ENCODE measurements at places on chromosomes 1 and 21. TPM values are rescaled to one million over a fixed set of nuclear protein-coding genes. Genes with fewer than 3 reads are reported as not detected.
A peak's percentile ranks its signal among the peaks of the same experiment; 100 is the strongest.

Gene CTSS
- total RNA-seq, result 241 TPM

DNA sequence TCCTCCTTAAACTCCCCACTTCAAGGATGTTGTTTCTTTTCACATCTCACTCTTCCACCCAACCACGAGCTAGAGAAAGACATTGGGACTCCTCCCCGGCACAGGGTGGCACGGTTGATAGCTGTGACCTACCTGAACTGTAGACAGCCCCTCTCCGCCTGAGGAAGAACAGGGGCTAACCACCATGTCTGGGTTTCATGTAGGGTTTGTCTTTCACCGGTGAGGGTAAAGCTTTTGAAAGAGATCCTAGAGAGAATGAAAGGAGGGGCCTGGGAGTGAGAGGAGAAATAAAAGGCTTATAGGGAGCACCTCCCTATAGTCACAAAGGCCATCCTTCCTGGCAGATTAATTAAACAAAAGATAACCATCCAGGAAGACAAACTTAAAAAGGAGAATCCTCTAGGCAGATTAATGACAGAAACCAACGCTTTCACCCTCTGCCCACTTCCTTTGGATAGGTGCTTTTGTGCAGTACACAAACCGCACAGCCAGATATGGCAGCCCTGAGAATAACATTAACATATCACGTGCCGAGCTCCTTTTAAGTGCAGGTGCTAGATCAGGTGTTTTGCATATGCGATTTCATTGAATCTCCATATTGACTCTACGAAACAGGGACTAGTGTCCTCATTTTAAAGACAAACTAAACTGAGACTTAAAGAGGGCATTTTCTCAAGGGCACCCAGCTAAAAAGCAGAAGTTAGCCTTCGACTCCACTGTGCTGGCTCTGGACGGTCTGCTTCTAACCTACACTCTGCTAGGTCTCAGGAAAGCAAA is 178.1 kb upstream of the RUNX1 start:
- peak; percentile 80 for DNase-seq

DNA sequence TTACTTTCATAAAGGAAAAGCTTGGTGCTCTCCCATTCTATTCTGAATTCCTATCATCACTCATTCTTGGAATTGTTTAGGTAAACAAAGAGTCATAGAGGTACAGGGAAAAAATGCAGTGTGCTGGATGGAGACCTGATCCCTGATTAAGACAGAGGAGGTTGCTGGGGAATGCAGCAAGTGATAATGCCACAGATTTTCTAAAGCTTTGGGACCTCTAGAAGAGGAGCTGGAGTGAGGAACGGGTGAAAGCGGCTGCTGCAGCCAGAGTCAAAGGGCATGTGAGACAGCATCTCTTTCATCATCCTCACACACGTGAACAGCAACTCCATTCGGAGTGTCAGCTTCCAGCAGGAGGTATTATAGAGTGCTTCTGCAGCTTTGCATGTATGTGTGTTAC is 54.9 kb upstream of the DIPK1A start:
- no peak for DNase-seq

GRCh38 chr1:208799186-208799585 is 555.0 kb upstream of the PLXNA2 start:
- no peak for DNase-seq

- DNase-seq, result no peak
These were observed 15.3 kb downstream of the CRYBG2 start for GRCh38 chr1:26338670-26339069.

GRCh38 chr1:88608139-88608943 is 75.7 kb upstream of the PKN2 start:
- peak; percentile 27 for DNase-seq

DNA sequence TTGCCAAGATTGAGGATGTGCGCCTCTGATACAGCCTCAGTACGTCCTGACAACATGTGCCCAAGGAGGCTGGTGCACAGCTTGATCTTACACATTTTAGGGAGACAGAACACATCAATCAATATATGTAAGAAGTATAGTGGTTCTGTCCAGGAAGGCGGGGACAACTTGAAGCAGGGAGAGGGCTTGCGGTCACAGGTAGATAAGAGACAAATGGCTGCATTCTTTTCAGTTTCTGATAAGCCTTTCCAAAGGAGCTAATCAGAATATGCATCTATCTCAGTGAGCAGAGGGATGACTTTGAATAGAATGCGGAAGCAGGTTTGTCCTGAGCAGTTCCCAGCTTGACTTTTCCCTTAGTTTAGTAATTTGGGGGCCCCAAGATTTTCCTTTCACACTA is 10.2 kb downstream of the DHCR24 start:
- DNase-seq, result no peak

GRCh38 chr1:96996001-96996400 is 274.4 kb downstream of the PTBP2 start:
- no peak for DNase-seq

DNA sequence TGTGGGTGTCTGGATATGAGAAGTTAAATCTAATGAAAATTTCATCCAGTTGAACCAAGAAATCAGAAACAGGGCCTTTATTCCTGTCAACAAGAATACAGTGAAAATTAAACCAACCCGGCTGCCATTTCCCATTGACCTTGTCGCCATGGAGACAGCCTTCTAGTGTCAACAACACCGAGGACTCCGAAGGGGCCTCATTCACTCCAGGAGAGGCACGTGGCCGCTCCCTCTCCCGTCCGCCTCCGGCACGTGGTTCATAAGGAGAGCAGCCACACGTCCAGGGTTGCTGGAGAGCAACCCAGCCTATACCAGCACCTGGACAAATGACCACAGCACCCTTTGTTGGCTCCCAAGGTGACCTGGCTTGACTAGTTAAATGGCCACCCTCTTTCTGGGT is 120.3 kb upstream of the VAMP3 start:
- no peak for DNase-seq

DNA sequence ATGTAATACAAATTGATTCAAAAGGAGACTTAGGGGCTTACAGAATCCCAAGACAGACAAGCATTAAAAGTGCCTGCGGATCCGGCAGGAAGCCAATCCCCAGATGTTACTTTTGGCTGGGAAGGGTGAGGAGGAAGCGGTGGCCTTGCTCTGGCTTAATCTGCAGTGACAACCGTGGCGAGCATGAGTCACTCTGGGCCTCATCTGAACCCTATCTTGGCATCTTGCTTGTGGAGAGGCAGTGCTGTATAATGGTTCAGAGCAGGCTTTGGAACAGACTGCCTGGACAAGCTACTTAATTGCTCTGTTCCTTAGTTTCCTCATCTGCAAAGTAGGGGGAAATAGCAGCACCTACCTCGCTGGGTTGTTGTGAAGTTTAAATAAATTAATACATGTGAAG is 74.1 kb downstream of the XCL2 start:
- DNase-seq, result no peak

GRCh38 chr1:158681606-158682005 is 4.9 kb downstream of the SPTA1 start:
- no peak for DNase-seq

DNA sequence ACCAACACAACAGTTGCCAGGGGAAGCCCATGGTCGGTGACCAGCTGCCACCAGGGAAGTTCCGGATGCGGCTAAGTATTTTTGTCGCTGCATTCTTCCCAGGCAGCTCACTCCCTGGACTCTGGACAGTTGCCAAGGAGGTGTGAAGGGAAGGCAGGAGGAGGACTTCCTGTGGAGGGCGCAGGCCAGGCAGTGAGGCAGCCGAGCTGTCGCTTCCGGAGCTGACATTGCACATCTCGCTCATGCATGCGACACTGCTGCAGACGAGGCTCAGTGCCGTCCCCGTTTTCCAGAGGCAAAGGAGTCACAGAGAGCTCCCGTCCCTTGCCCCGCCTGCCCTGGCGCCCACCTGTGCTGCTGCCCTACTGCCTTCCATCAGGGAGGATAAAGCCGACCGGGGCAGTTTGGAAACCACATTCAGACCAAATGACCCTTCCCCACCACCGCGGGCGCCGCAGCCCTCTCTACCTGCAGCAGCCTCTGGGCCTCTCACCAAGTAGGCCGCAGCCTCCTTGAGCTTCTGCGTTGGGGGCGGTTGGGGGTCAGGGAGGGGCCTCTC is 81.4 kb downstream of the NENF start:
- DNase-seq, result no peak

DNA sequence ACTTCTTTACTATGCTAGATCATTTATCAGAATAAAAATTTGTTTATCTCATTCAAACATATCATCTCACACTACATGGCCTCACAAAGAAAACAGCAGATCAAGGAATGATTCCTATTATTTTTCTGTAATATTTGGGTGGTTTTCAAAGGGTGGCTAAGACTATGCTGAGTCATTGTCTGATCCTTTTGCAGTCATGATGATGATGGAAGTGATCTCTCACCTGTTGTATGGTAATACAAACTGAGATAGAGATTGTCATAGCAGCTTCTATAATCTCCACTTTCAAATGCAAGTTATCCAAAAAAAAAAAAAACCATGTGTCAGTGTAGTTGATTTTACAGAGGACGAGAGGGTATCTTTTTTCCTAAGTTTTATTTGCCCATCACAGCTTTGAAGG is 37.2 kb upstream of the GBP5 start:
- no peak for DNase-seq

- no peak for DNase-seq
These were observed 338.3 kb downstream of the LTN1 start for GRCh38 chr21:28654406-28654805.

GRCh38 chr1:201904579-201904978 is 15.9 kb downstream of the SHISA4 start:
- no peak for DNase-seq

DNA sequence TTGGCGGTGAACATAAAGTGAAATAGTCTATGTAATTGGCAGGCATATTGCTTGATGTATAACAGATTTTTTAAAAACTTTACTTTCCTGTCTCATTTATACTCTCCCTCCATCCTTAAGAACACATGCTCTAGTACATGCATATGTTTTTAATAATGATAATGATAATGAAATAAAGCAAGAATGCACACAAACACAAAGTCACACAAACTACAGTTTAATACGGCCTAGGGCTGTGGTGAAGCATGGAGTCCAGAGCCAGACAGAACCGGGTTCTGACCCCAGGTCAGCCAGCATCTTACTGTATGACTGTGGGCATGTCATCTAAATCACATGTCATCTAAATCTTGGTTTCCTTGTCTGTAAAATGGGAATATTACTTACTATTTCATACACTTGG is 324.9 kb upstream of the NFIA start:
- no peak for DNase-seq

- no peak for DNase-seq
These were observed 13.8 kb downstream of the HEYL start for GRCh38 chr1:39625462-39626273.

DNA sequence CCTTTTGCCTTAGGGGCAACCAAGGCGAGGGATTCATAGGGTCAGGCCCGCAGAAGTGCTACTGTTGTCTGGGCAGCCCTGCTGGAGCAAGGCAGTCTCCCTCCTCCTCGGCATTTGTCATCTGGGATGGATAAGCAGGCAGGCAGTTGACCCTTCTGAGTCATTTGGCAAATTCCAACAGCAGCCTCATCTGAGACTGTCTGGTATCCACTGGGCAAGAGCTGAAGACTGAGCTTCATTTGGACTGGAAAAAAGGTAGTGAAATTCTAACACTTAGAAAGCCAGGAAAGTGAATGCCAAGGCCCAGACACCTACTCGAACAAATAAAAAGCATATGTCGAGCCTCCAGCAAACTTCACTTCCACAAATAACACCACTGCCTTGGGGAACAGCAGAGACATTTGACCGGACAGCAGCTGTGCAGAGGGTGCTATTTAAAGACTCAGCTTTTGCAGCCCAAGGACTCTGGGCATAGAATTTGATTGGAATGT is 4.0 kb upstream of the ZBTB40 start:
- DNase-seq, result no peak

DNA sequence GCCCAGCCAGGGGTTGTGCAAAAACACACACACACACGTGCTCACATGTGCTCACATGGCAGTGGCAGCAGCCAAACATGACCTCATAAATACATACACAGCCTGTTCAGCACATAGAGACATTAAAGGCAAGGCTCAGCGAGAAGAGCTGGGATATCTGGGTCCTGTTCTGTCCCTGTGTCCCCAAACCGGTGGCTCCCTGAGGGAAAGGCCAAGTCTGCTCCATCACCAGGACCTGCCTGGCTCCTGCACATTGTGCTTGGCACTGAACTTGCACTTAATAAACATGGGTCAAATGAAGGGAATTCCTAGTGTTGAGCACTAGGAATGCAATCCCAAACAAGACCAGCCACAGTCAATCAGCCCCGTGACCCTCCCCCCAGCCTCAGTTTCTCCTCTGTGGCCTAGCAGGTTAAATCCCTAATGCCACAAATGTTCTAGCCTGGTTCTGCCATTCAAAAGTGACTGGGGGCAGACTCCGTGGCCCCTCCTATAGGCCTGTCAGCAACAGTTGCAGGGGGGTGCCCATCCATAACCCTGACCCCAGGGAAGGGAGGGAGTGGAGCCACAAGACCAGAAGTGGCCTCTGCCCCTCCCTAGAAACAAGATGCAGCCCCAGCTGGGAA is 160.9 kb upstream of the VAMP3 start:
- DNase-seq, result no peak

DNA sequence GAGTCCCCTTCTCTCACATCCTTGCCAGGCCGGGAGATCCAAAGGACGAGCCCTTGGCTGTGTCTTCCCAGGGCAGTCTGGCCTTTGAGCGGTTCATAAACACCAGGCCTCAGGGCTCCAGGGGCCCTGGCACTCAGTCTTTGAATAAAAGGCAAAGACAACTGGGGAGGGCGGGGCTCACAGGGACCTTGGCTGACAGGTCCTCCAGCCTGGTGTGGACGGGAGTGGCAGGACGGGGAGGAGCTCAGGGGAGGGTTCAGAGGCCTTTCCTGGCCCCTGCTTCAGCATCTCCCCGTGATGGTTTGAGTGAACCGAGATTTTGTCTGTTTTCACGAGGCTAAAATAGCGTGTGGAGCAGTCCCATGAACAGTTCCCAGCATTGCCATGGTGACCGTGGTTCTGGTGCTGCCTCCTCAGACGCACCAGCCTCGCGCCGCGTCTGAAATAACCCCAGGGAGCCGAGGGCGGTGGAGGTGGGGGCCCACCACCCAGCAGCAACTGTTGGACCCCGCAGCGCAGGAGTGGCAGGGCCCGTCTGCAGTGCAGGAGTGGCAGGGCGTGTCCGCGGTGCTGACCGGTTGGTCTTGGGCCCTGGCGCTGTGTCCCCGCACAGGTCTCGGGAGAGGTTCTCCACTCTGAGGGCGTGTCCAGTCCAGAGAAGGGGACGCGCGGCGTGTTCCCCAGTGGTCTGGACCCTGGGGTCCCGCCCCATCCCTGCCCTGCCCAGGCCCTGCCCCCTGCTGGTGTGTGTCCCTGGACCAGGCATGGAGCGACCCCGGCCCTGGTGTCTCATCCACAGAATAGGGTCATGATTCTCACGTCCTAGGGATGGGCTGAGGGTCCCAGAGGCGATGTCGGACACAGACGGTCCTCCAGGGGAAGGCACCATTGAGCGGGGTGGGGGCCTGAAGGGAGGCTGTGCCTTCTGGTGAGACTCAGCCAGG is 7.1 kb upstream of the PRKCZ start:
- DNase-seq, result no peak

GRCh38 chr1:173960625-173961024 is 43.5 kb upstream of the SERPINC1 start:
- DNase-seq, result no peak

- no peak for DNase-seq
These were observed 54.1 kb downstream of the SERINC2 start for GRCh38 chr1:31467005-31467674.

Data from B cell (primary cell).